ENCODE measurements at places on chromosomes 11 and 22. TPM values are rescaled to one million over a fixed set of nuclear protein-coding genes. Genes with fewer than 3 reads are reported as not detected.

DRD2 gene
- not detected for total RNA-seq

HYLS1 gene
- 3.7 TPM for total RNA-seq

SGSM1 gene
- 14.9 TPM for total RNA-seq

TBX10 gene
- not detected for total RNA-seq

OR51B2 gene
- total RNA-seq = not detected

ART1 gene
- total RNA-seq = not detected

MAPK8IP1 gene
- 7.3 TPM for total RNA-seq

ZNHIT2 gene
- total RNA-seq = 8.7 TPM

DNA sequence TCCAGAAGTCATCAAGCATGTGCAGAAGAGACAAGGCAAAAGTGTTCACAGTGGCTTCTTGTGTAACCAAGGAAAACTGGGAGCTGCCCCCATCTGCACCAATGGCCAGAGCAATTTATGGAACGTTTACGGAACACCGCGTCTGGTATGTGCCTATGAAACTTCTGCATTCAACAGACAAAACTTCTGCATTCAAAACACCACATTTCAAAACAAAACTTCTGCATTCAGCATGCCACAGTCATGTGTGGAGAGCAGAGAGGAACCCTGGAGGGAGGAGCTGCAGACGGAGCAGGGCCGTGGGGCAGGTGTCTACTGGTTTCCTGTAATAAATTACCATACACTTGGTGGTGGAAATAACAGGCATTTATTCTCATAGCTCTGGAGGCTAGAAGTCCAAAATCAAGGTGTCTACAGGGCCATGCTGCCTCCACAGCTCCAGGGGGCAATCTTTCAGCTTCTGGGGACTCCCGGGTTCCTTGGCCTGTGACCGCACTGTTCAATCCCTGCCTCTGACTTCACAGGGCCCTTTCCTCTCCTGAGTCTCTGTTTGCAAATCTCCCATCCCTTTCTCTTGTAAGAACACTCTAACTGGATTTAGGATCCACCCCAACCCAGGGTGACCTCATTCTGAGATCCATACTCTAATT is 32.2 kb downstream of the RPL3 start:
- no peak overlapping the region for H3K4me3 ChIP-seq
- no peaks in the 10 kb centered on the region for H3K27me3 ChIP-seq
- H3K4me1 ChIP-seq = no peaks in the 10 kb centered on the region
- H3K27ac ChIP-seq = no peak overlapping the region
- H3K36me3 ChIP-seq = no peaks in the 10 kb centered on the region
- DNase-seq = no peak

DNA sequence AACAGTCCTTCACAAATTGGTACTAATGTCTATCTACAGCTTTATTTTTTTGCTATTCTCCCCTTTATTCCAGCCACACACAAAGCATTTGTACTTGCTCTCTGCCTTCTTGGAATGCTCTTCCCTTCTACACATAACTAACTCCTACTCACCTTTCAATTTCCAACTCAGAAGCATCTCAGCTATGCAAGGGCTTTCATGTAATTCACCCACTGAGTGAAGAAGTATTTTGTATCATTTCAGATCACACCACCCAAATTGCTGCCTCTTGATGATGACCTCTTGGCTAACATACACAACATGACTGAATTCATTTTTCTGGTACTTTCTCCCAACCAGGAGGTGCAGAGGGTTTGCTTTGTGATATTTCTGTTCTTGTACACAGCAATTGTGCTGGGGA is at the start of gene OR4X2:
TSS of gene OR4X2 (plus strand) at position 301 of the 400 bp plus-strand sequence. CDS start at position 301, 0 bp downstream.
- H3K4me1 ChIP-seq = no peaks in the 10 kb centered on the region
- H3K4me3 ChIP-seq = no peak within 1 kb of the TSS
- no peaks in the 10 kb centered on the region for H3K36me3 ChIP-seq
- no peak within 1 kb of the TSS for H3K27ac ChIP-seq
- no peaks in the 10 kb centered on the region for H3K27me3 ChIP-seq

DNA sequence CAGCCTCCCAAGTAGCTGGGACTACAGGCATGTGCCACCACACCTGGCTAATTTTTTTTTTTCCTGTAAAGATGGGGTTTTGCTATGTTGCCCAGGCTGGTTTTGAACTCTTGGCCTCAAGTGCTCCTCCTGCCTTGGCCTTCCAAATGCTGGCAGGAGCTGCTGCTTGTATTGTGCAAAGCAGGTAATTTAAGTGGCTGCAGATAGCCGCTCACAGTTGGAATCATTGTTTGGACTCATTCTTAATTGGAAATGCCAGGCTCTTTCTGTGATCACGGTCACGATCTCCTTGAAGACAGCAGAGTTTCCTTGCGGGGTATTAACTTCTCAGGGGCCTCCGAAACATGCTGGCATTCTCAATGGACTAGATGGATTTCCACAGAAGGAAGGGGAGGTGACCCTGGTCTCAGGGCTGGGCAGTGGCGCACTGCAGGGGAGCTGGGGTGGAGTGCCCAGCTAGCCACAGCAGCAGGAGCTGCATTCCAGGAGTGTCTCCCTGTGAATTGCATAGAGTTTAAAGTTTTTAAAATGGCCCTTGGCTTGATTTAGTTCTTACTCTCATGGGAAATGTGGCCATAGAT is 136.1 kb downstream of the MORC2 start:
- no peaks in the 10 kb centered on the region for H3K27me3 ChIP-seq
- no peak for DNase-seq
- H3K36me3 ChIP-seq = no peaks in the 10 kb centered on the region
- H3K27ac ChIP-seq = no peak overlapping the region

DNA sequence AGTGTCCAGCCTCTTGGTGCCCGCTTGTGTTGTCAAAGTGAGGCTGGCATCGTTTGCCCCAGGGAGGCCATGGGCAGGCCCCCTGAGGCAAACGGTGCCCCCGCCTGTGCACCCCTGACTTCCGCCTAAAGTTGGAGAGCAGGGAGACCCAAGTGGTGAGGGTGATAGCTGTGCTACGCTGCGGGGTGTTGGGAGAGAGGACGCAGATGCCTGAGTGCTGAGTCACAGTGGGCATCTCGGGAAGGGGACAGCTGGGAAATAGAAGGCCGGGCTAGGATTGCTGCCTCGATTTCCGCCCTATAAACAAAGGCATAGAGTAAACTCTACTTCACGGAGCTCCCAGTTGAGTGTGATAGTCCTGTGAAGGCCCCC is 5.8 kb downstream of the GRIK4 start:
- H3K27ac ChIP-seq = peak overlapping the region; percentile 66
- no peak overlapping the region for H3K4me3 ChIP-seq
- no peak for DNase-seq
- no peaks in the 10 kb centered on the region for H3K27me3 ChIP-seq
- H3K4me1 ChIP-seq = no peaks in the 10 kb centered on the region

GRCh38 chr22:31496007-31496734 is at the start of gene SFI1:
TSS of gene SFI1 (plus strand) at chr22:31496536. CDS start at chr22:31508285, 11,749 bp downstream.
- H3K27me3 ChIP-seq = no peaks in the 10 kb centered on the region
- H3K36me3 ChIP-seq = no peaks in the 10 kb centered on the region
- H3K4me1 ChIP-seq = peaks cover 21% of the 10 kb centered on the region
- peak within 1 kb of the TSS; percentile 80 for H3K27ac ChIP-seq
- peak within 1 kb of the TSS; percentile 72 for H3K4me3 ChIP-seq

- H3K4me1 ChIP-seq = no peaks in the 10 kb centered on the region
- no peaks in the 10 kb centered on the region for H3K27me3 ChIP-seq
Observed at GRCh38 chr11:26901162-26901561, 92.8 kb upstream of the FIBIN start.

DNA sequence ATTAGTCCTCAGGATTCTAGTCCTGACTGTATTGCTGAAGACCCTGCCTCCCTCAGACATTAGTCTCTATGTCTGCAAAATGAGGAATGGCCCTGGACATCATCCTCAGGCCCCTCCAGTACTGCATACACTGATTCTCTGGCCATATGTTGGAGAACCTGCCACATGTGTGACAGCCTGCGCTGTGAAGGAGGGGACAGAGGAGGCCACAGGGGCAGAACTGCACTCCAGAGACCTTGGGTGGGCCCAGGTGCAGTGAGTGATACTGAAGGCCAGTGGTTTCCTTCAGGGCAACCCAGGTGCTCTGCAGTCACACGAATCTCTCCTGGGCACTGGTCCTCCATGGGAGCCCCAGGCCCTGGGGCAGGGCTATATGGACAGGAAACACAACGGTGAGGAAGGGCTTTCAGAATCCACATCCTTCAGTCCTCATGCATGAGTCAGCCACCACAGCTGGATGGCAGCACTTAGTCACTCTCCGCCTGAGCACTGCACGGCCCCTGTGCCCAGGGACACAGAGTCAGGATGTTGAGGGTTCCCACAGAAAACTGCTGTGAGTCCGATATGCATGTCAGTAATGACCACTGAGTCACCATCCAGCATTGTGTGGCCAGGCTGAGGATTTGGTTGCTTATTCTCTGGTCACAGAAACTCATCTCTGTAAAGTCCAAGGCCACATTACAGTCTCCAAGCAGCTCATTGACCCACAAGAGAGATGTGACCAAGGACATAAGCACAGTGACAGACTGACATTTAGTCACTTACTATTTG is 39.7 kb downstream of the ME3 start:
- no peaks in the 10 kb centered on the region for H3K4me1 ChIP-seq
- DNase-seq = no peak
- H3K4me3 ChIP-seq = no peak overlapping the region
- H3K27me3 ChIP-seq = no peaks in the 10 kb centered on the region
- H3K27ac ChIP-seq = no peak overlapping the region
- H3K36me3 ChIP-seq = peaks cover 4% of the 10 kb centered on the region

DNA sequence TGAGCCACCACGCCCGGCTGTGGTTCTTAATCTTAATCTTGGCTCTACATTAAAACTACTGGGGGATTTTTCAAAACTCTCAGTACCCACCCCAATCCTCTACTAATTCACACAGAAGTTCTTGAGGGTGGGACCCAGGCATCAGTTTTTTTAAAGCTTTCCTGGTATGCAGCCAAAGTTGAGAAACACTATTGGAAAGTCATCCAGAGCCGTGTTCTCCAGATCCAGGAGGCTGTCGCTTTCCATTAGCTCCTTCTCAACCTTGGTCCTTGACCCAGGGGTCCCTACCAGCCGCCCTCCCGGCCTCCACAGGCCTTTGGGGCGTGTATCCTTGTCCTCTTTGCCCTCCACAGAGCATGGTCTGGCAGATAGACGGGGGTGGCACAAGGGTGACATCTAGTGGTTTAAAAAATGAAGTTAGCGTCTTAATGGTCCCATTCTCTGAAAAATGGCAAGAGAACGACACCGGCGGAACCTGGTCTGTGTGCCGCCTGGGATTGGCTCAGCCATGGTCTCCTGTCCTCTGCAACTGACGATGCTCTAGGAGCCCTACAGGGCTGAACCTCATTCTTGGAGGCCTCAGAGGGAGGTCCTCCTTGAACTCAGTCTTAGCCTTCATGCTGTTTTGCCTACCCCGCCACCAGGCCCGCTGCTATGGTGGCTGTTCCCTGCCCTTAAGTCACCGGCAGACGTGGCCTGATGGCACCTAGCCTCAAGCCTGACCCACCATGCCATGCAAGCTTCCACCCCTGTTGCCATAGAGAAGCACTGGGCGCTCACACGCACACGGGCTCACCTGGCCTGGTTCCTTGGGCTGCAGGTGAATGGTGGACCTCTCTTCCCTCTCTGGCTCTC is 152.0 kb upstream of the SYN3 start:
- H3K4me3 ChIP-seq = no peak overlapping the region
- H3K36me3 ChIP-seq = no peaks in the 10 kb centered on the region
- no peak overlapping the region for H3K27ac ChIP-seq
- no peaks in the 10 kb centered on the region for H3K4me1 ChIP-seq
- no peaks in the 10 kb centered on the region for H3K27me3 ChIP-seq

DNA sequence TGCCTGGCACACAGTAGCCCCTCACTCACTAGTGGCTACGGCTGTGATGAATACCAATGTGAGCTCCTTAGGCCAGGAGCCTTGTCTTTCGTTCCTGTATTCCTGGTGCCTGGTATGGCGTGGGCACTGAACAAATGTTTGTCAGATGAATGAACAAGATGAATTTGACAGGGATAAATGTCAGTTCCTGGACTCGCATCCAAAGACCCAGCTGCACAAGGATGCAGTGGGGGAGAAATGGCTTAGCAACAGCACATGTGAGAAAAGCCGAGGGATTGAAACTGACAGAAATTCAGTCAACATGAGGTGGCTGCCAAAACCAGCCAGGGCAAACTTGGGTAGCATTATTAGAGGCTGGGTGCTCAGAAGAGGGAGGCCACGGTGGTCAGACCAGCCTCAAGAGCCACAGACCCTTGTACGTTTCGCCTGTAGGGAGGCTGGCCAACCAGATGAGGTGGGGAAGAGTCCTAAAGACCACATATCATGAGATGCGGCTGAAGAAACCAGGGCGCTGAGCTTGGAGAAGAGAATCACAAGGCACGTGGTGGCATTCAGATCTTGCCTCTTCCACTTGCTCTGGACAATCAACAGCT is 7.7 kb upstream of the SLC22A8 start:
- H3K4me1 ChIP-seq = peaks cover 6% of the 10 kb centered on the region
- no peak overlapping the region for H3K27ac ChIP-seq
- no peaks in the 10 kb centered on the region for H3K27me3 ChIP-seq

DNA sequence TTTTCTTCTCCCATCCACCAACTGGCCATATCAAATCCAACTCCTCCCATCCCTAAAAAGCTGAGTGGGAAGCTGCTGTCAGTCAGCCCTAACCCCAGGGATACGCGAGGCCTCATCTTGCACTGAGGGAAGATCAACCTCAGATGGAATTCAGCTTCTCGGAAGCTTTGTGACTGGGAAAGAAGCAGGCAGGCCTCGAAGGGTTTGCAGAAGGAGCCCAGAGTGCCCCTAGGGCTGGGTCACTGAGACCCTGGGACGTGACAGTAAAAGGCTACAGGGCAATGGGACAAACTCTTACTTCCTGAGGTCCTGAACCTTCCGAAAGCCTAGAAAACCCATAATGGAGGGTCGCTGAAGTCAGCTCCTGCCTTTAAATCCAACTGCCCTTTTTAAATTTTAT is 34.4 kb upstream of the NNMT start:
- DNase-seq = no peak
- no peaks in the 10 kb centered on the region for H3K27me3 ChIP-seq
- no peaks in the 10 kb centered on the region for H3K4me1 ChIP-seq
- no peak overlapping the region for H3K4me3 ChIP-seq
- H3K27ac ChIP-seq = peak overlapping the region; percentile 22

- H3K27ac ChIP-seq = peak within 1 kb of the TSS; percentile 77
- H3K36me3 ChIP-seq = no peaks in the 10 kb centered on the region
Observed at GRCh38 chr11:107565219-107565937, at the start of gene ALKBH8. TSS of gene ALKBH8 (minus strand) at chr11:107565735. CDS start at chr11:107560893, 4,842 bp downstream.

DNA sequence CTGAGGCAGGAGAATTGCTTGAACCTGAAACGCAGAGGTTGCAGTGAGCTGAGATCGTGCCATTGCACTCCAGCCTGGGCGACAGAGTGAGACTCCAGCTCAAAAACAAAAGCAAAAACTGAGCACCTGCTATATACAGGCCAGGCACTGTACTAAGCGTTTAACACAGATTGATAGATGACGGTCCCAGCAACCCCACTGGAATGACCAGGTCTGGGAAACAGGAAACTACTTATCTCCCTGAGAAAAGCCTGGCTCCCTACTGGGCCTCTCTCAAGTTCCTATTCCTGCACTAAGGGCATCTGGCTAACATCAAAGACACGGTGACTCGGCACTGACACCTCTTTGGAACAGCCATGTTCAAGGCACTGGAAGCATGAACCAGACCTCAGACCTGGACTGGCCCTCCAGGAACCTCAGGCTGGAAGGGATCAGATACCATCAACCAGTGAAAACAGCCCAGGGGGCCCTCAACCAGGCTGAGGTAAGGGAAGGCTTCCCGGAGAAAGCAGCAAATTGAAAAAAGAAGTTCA is 16.6 kb downstream of the ARAP1 start:
- peak overlapping the region; percentile 71 for H3K27ac ChIP-seq
- H3K36me3 ChIP-seq = no peaks in the 10 kb centered on the region
- DNase-seq = no peak
- no peaks in the 10 kb centered on the region for H3K27me3 ChIP-seq
- H3K4me3 ChIP-seq = no peak overlapping the region
